ENCODE measurements at places on chromosomes 5 and 9.

DNA sequence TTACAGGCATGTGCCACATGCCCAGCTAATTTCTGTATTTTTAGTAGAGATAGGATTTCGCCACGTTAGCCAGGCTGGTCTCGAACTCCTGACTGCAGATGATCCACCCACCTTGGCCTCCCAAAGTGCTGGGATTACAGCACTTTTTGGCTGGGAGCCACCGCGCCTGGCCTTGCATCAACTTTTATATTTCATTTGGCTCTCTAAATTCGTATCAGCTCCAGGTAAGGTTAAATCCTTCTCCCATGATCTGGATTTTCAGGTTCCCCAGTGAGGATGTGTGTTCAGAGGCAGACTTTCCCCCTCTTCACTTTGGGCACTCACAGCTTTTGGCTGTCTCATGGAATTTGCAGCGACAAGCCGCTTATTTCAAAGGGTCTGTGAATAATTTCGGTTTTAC, 16.8 kb upstream of the RNF38 start:
- no peak for DNase-seq

- DNase-seq = no peak
Observed at GRCh38 chr5:75465480-75465879, 45.9 kb downstream of the CERT1 start.

DNA sequence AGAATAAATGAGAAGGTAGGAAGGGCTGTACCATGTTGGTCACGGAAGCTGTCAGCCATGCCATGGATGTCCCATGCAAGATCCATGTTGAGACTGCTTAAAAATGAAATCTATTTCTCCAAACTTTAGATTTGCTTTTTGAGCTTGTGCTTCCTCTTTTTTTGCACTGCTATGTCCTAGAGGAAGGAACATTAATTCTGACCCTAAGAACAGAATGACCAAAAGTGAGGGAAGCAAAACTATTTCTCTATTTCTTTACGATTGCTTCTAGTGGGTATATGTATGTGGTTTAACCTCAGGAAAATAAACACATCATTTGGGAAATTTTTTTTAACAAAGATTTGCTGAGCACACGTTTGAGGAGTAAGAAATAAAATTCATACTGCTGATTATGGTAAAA, 84.6 kb downstream of the USP20 start:
- no peak for DNase-seq

- no peak for DNase-seq
Observed at GRCh38 chr5:112640546-112640945, 97.1 kb upstream of the APC start.

GRCh38 chr5:139752506-139753473, 42.8 kb upstream of the PSD2 start:
- DNase-seq = no peak

- DNase-seq = no peak
Observed at GRCh38 chr5:159480849-159481248, 150.6 kb upstream of the IL12B start.

DNA sequence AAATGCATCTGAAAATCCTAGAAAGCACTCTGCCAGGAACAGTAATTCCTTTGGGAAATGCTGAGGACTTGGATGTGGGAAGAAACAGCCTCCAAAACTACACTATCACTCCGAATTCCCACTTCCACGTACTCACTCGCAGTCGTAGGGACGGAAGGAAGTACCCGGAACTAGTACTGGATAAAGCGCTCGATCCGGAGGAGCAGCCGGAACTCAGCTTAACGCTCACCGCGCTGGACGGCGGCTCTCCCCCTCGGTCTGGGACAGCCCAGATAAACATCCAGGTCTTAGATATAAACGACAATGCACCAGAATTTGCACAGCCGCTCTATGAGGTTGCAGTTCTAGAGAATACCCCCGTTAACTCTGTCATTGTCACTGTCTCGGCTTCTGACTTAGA, 786 bp downstream of the PCDHB3 start:
- no peak for DNase-seq

DNA sequence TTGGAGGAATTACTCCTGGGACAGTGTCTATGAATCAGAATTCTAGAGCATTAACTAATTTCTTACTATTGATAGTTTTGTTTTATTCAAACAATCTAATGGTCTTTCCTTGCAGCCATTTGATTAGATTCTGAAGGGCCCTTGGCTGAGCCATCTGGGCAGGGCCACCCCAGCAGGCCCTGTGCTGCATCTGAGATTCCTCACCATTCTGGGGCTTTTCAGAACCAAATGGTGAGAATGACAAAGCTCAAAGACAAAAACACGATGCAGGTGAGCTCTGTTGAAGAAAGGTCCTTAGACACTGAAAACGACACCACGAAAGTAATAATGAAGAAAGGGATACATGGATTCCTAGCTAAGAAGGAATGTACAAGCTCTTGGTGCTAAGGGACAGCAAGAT, 321.0 kb upstream of the IRX4 start:
- DNase-seq = no peak

- DNase-seq = no peak
Observed at GRCh38 chr9:136673975-136674785, 11.5 kb downstream of the EGFL7 start.

DNA sequence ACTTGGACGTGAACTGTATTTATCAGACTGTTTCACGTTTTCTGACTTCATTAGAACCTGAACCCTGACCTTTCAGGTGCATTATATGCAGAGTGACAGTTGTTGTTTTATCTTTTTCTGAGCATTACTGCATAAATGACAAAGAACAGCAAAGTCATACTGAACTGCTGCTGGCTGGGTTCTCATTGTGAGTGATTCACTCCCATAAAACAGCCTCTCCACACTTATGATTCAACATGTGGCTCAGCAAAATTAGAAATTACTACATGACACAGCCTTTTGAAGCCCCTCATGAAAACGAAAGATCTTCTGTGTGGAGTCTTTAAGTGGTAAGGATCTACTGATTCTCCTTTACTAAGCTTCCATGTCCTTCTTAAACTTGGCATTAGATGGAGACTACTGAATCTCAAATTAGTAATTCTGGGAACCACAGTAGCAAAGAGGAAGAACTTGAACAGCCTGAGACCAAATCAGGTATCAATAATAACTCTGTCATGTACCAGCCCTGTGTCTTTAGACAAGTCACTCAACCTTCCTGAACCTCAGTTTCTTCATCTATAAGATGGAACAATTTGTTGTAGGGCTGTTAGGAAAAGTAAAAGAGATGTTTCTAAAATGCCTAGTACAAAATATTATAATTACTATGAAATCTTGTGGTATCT, 172.3 kb upstream of the GNA14 start:
- DNase-seq = peak; percentile 14

DNA sequence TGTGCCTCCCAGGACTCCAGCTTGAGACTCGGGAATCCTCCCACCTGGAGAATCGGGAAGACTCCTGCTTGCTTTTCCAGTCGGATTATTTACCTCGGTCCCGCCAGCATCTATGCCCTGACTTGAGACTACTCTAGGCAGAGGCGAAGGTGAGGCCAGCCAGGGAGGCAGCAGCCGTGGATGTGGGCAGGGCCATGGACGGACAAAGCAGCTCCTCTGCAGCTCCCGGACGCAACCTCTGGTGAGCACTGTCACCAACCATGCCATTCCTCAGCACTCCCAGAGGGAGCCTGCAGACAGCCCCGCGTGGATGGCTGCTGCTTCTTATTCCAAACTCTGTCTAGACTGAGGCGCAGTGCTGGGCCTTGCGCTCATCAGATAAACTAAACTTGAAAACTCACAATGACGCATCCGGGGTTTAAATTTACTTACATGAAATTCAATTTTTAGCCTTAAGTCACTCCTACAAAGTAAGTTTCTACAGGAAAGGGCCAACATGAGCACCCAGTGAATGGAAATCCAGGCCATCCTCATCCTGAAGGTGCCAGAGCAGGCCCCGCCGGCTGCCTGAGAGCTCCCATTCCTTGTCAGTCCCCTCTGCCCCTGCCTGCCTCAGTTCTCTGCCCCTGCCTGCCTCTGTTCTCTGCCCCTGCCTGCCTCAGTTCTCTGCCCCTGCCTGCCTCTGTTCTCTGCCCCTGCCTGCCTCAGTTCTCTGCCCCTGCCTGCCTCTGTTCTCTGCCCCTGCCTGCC, 17.8 kb downstream of the MED10 start:
- no peak for DNase-seq

DNA sequence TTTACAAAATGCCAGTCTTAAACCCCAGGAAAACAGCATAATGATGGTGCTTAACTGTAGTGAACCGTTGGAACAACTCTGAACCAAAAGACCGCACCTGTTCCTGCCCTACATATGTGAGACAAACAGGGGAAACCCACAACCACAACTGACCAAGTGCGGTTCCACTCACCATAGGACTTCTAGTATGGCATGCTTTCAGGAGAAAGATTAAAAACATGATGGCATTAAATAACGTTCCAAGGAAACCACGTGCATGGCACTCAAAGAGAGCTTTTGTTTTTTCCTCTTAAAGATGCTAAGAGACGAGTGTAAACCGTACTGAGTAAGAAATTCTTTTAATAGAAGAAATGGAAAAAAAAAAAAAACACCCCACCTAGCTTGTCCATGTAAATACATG, 119.8 kb downstream of the SSBP2 start:
- peak; percentile 31 for DNase-seq

DNA sequence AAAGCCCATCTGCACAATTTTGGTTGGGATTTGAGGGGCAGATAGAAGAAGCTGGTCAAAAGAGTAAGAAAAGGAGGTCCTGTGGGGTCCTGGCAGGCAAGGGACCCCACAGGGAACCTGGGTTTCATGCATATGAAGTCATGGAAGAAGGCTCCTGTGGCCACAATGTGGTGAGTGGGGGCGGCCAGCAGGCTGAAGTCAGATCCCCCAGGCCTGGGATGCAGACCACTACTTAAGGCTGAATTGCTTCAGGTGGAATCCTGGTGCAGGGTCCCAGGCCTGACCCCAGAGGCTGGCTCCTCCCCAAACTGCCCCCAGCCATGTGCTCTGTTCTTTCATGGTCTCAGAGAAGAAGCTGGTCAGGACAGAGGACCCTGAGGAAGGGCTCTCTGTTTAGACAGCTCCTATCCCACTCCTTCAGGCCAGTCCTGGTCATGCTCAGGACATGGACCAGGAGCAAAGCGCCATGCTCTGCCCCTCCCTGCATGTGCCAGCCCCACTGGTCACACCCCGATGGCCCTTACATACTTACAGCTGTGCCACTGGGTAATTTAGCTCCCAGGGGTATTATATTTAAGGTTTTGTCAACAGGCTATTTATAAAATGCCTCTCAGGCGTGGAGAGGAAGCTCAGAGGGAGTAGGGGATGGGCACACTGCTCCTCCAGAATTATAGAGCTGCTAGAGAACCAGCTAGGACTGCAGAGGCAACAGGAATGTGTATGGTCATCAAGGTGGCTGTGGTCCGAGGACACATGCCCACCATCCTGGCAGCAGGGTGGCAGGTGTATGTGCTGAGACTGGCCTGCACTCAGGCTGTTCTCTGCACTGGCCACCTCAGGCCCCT, 33.4 kb downstream of the C5orf15 start:
- DNase-seq = no peak

- no peak for DNase-seq
Observed at GRCh38 chr5:159097784-159098602, 1.7 kb downstream of the EBF1 start.

DNA sequence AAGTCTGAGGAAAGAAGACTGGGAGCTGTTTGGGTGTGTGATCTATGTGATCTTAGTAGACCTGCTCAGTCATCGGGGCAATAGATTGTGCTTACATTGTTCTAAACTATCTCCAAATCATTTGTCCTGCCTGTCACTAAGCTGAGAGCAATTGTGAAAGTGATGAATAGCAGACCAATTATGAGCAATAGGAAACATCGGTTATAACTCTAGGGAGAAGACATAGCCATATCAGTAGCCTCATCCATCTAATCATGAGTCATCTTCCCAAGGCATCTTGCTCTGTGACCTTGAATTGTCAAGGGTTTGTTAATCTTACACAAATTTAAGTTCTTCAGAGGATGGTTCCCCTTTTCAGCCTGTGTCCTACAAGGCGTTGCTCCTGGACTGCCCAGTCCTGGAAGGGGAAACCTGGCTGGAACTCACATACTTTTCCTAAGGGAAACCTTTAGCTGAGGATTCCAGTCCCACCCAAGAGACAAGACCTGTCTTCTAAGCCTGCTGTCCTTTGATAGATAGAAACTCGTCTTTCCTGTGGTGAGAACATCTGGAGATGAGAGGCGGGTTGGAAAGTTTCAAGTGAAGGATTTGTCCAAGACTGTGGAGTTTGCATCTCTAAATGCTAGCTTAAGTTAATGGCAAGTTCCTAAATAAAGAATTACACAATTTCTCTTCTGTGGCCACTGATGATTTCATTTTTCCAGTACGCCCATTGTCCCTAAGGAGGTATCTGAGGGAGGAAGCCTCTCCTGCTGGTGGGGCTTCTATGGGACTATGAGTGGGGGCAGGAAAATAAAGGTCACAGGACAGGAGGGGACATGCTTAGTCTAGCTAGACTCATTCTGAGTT, 53.9 kb upstream of the TRIM32 start:
- no peak for DNase-seq

DNA sequence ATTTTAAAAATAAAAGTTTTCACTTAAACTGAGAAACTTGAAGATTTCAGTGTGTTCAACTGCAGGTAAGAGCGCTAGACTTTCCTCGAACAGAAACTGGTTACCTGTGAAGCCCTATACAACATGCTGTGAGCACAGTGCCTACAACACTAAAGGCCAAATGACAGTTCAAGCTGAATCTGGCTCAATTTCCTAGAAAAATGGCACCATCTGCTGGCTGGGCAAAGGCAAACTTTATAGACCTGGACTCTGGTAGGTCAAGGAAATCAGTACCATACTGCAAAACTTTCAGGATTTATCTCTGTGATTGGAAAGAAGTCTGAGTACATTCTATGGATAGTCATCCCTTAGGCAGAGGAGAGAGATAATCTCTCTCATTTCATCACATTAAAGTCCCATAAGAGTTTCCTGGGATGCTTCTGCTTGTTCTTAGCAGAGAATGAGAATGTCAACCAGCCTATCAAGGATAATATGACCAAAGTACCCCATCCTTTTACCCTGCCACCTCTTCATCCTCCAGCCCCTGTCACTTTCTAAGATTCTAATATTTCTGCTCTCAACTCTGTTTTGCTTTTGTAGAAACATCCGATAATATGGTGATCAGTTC, 31.8 kb upstream of the FOXB2 start:
- DNase-seq = no peak

DNA sequence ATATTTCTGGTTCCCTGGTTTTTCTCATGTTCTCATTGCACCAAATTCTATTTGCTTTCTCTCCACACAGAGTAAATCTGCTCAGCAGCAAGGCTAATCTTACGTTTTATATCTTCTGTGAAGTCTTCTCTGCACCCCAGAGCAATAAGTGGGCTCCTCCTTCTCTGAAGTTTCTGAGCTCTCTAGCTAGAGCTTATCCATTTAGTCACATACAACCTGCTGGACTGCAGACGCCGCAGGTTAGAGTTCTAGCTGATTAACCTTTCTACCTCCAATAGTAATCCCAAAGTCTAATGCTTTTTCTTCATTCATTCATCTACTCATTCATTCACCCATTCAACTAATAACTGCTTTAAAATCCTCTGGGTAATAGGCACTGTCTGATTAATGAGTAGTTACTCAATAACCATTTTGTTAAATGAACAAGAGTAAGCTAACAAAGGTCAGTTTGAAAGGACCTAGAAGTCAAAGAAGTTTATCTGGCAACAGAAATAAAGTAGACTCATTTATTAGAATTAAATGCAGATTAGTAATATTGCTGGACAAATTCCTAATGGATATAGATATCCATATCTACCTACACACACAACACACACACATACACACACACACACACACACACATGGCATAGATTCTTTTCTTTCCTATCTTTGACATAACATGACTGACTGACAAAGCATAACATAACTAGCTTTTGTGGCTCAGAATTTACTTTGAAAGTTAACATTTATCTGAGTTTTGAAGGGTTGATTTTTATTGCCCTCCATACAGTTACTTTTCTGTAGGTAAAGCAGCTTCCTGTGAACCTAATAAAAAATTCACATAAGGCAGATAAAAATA, 984.6 kb upstream of the SEMA6A start:
- no peak for DNase-seq

All from CD4-positive, alpha-beta T cell treated with Interleukin-2 at 100 ng/mL for 4 hours (primary cell).